ENCODE measurements at places on chromosomes 5 and 9.

GRCh38 chr9:82535432-82535998 lies 527.4 kb downstream of the RASEF start:
- no peak for DNase-seq

GRCh38 chr9:106962615-106963363 lies 99.8 kb downstream of the ZNF462 start:
- DNase-seq, result no peak

GRCh38 chr9:6132650-6133049 lies 83.0 kb upstream of the IL33 start:
- no peak for DNase-seq

- peak; percentile 89 for DNase-seq
Measured at GRCh38 chr5:116492776-116493175, 81.8 kb downstream of the SEMA6A start.

DNA sequence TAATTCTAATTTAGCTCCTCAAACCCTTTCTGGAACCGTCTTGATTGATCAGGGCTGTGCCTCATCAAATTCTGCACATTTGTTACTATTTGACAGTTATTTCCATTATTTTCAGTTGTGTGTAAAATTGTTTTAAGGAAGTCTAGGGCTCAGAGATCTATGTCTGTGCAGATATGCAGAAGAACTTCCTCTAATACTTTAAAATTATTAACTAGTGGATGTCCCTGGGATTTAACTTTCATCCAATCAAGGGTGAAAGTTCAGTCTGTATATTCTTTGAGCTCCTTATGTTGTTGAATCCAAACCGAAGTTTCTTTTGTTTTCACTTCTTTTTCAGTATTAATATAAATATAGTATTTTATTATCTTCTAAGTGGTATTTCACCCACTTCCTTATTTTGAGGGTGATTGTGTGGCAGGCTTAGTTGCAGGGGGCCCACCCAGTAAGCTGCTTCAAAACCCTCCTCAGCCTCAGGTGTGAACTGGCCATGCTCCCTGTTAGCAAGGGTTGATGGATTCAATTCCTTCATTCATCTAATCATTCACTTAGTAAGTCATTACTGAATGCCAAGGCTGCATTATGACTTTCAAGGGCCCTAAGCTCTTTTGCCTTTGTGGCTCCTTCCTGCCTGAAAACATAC lies 2.1 kb upstream of the CAMLG start:
- no peak for DNase-seq

DNA sequence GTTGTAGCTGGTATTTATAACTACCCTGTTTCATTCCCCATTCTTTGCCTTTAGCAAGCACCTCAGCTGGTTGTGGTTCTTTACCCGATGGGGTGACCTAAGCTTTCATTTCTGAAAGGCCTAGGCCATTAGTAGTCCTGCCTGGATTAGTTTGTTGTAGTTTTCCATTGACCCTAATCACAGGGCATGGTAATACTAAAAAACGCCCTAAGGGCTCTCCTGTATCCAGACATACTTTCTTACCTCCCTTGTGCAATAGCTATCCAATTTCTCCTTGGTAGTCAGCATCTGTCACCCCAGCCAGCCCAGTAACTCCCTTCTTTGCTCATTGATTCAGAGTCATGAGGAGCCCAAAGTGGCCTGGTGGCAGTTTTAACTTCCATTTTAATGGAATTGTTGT lies 24.0 kb downstream of the TMOD1 start:
- DNase-seq, result peak; percentile 86

DNA sequence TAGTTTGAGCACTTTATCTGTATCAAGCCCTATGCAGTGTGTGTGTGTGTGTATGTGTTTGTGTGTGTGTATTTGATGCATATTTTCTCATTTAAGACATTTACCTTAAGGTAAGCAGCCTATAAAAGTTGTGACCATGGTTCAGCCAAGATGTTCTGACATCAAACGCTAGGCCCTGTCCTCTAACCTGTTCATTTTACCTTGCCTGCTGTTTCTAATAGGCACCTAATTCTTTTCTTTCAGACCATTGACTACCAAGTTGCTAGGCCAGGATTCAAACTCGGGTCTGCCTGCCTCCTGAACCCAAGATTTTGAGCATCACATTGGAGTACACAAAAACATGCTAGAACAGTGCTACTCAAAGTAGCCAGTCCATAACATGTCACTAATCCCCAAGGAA lies 274.5 kb downstream of the PLK2 start:
- DNase-seq, result no peak

DNA sequence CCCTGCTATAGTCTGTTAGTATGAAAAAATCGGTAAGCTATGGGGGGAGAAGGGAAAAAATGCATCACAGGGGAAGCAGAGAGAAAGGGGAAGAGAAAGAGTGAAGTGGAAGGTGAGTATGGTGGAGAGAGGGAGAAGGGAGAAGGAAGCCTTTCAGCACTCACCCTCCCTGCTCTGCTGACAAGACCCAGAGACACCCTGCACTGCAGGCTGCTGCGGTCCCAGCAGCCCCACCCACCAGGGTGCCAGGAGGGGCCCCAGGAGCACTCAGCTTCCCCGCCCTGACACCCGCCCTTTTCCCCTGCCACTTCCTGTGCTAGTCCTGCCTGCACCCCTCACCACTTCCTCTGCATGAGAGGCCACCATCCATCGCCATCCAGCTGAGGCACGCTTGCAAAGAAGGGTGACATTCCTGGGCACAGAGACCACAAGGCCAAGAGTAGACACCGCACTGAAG lies 12.7 kb downstream of the STK10 start:
- no peak for DNase-seq

- DNase-seq, result peak; percentile 1
Measured at GRCh38 chr9:30411571-30411970, 1972.9 kb upstream of the ACO1 start.

- DNase-seq, result no peak
Measured at GRCh38 chr9:27090231-27090630, 18.8 kb upstream of the TEK start.

DNA sequence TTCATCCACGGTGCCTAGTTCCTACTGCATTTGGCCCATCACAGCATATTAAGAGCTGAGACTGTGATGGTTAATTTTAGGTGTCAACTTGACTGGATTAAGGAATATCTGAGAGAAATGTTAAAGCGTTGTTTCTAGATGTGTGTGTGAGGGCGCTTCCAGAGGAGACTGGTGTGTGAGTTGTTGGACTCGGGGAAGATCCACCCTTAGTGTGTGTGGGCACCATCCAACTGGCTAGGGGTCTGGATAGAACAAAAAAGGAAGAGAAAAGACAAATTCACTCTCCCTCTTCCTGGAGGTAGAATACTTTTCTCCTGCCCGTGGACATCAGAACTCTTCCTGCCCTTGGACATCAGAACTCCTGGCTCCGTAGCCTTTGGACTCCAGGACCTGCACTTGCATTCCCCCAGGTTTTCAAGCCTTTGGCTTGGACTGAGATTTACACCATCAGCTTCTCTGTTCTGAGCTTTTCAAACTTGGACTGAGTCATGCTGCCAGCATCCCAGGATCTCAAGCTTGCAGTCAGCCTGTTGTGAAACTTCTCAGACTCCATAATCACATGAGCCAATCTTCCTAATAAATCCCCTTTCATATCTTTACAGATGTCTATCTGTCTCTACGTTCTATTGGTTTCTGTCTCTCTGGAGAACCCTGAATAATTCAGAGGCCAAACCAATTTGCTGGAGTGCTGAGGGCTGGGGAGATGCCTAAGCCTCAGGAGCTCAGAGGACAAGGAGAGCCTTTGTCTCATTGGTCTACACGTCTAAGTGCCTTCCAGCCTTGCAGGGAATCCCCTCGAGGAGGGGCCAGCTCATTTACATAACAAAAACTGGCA lies 164.5 kb downstream of the DCP2 start:
- peak; percentile 90 for DNase-seq

DNA sequence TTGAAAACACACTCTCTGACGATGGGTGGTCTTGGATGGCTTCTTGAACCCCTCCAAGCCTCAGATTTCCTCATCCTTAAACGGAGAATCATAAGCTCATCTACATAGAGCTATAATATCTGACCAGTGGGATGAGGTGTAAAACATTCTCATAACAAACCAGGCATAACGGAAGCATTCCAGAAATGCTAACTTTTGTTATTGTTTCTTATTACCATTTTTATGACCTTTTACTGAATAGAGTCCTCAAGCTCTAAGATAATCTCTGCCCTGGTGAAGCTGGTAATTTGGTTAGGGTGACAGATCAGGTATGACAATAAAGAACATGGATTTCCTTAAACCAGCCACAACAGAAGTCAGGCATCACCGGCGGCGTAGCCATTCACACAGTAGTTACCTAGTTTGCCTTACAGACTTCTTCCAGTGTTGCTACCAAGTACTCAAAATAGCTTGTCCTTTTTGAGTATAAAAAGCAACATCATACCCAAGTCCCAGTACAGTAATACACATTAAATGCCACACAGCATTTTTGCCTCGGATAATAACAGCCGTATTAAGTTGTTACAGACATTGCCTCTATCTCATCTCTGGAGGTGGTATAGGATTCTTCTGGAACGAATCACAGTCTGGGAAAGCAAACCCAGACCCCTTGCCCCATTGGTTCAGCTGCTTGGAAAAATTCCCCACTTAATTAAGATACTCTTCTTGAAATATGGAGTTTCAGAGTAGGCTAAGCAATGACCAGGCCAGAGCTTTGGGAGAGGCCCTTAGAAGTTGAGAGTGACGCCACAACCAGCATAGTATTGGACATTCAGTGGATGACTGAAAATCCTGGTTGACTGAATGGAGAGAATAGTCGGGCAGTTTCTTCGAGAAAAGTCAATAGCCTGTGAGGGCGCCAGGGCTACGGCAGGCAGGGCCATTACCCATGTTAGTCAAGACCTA lies 252.5 kb downstream of the SLIT3 start:
- DNase-seq, result no peak

GRCh38 chr5:14806456-14806855 lies 65.1 kb downstream of the ANKH start:
- no peak for DNase-seq

GRCh38 chr9:131039129-131039954 lies 30.4 kb downstream of the LAMC3 start:
- no peak for DNase-seq

- DNase-seq, result peak; percentile 39
Measured at GRCh38 chr5:160547872-160548271, 126.2 kb downstream of the PTTG1 start.

DNA sequence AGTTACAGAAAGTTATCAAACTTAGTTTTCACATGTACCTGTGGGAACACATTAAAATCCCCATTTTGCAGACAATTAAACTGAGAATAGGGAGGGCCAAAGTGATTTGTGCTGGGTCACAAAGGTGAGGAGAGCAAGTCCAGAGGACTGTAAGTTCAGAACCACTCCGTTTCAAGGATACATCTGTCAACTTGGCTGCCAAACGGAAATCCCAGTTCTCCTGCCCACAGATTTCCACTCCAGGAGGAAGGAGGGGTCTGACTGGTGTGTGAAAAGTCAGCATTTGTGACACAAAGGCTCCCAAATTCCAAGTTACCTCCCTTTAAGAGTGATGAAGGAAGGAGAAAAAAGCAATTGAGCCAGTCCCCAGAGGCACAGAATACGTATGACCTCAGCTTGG lies 42.3 kb downstream of the PRELID2 start:
- no peak for DNase-seq

DNA sequence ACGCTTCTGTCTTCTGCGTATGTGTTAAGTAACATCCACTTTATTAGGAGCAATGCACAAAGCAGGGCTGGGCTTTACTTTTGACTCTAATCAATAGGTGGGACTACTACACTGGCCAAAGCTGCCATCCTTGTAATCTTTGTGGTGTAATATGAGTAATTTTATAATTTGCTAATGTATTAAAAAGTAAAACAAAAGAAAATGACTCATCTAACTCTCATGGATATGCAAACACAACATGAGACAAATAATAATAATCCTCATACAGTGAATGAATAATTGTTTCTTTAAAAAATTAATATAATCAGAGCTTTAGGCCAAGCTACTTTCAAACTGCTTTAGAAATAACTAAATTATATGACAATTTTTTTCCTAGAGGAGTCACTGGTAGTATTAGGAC lies 90.7 kb downstream of the NR3C1 start:
- DNase-seq, result peak; percentile 48

DNA sequence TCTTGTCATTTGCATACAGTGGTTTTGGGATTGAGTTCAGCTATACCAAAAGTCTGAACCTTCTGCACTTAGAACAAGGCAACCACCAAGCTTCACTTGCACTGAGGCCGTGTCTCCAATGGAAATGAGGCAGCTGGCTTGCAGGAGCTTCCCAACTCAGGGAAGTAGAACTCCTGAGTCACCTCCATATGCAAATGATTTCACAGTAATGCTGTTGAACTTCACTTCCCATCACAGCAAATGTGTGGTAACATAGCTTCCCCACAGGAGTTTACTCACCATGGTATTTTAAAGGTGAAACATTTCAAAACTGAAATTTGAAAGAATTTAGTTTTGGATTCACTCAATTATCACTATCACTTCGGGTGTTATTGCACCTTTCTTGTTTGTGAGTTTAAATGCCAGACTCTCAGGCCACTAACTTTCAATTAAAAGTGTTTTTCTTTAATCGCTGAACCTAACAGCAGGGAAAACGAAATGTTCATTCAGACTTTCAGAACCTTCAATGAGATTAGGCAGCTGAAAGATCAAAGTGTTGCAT lies 9.0 kb downstream of the CD274 start:
- peak; percentile 42 for DNase-seq

DNA sequence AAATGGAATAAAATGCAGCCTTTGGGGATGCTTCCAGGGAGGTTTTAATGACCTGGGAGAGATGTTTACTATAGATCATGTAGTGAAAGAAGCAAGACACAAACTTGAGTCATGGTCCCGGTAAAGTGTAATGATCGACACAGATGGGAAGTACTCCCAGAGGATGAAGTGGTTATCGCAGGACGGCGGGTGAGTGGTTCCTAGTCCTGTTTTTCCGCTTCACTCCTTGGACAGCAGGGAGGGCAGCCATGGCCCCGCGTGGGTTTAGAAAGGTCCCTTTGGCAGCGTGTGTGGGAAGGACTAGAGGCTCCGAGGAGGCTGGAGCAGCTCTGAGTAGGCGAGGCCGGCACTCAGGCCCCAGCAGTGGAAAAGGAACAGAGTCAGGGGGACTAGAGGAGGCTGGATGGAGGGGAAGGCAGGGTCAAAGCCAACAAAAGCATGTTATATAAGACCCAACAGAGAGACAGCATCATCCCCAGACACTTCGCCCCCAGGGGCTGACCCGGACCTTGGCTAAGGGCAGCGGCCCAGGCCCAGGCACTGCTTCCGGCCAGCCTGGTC lies 49.2 kb upstream of the STXBP1 start:
- no peak for DNase-seq

- no peak for DNase-seq
Measured at GRCh38 chr5:124341066-124341858, 405.2 kb downstream of the ZNF608 start.
